ENCODE measurements at places on chromosomes 11 and 22.

GRCh38 chr11:98027652-98028051, 993.1 kb upstream of the CNTN5 start:
- DNase-seq, result no peak

- no peak for DNase-seq
Observed at GRCh38 chr22:21736084-21736642, 569 bp upstream of the YPEL1 start.

GRCh38 chr22:44596396-44597125, 98.5 kb upstream of the RTL6 start:
- DNase-seq, result no peak

DNA sequence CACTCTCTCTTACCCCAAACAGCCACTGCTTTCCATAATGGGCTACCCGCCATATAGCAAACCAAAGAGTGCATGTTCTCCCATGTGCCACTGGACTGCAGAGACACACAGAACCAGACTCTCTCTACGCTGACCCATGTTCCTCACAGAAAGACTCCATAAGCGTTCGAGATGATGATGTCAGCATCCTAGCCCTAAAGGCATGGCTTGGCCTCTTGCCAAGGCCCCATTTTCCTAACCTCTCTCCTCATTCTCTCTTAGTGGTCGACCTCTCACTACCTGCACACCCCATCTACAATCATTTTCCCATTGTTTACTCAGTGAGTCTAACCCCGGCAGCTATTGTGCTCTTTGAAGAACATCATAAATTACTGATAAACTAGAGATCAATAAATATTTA, 4.9 kb downstream of the NDUFC2 start:
- no peak for DNase-seq

- peak; percentile 84 for DNase-seq
Observed at GRCh38 chr11:20327377-20327935, 36.1 kb upstream of the HTATIP2 start.

DNA sequence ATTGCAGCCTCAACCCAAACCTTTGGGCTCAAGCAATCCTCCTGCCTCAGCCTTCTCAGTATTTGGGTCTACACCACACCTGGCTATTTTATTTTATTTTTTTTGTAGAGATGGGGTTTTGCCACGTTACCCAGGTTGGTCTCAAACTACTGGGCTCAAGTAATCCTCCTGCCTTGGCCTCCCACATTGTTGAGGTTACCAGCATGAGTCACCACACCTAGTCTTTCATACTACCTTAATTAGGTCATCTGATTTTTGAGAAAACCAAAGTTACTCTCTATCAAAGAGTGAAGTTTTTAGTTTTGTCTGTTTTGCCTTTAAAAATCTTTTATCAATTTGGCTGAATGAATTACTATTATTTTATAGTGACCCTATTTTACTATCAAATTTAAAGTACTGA, 335.6 kb upstream of the LRRC4C start:
- no peak for DNase-seq

All from NCI-H524 treated with DMSO at 0.1 percent for 48 hours (cell line).